ENCODE measurements at places on chromosomes 12 and 14.

DNA sequence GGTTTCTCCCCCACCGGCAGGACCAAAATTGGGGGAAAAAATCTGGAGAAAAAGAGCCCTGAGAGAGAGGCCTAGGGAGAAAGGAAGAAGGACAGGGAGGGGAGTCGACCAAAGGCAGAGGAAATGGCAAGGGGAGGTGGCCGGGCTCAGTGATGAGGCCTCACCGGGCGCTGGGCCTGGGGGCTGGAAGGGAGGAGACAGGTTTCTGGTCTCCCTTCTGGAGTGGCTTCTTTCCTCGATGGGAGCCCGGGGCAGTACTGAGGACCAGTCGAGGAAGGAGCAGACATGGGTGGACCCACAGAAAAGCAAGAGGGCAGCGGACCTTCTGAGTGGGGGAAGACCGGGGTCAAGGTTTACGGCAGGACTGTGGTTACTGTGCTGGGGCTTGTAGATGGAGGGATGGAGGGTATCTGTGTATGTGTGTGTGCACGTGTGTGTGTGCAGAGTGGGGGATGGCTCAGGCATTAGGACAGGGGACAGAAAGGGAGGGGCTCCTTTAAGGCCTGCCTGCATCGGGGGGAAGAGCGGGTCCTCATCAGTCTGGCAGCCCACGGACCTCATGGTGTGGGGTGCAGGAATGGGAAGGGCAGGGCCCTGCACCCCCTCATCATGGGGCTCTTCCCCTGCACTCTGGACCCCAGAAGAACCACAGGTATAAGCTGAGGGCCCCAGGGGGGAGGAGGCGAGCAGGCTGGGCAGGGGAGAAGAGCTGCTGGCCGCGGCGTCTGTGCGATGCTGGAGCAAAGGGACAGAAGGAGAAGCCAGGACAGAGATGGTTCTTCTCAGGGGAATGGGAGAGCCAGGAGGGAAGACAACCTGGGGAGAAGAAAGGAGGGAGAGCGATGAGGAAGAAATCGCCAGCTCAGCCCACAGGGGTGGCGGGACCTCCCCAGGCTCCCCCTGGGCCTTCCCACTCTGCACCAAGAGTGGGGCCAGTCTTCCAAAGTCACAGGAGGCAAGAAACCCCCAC is 15.1 kb upstream of the RPLP0 start:
- no peak for DNase-seq

GRCh38 chr12:106369624-106370346 is 12.2 kb downstream of the POLR3B start:
- peak; percentile 61 for DNase-seq

DNA sequence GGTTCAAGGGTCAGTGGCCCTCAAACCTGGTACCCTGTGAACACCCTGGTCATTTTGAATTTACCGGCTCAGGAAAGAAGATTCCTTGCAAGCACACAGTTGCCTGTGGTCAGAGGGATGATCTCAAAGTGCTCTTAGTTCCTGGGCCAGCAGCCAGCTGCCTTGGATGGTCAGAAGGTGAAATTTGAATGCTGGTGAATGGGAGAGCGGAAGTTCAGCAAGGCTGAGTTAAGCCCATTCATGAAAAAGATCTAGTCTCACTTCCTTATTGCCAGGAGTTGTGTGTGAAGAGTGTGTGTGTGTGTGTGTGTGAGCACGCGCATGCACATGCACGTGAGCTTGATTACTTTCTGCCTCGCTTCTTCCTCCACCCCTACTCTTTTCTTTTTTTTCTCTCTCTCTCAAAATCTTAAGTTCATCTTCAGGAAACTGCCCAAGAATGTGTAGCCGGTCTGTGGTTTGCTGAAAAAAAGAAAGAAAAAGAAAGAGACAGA is 155.5 kb upstream of the CCND2 start:
- DNase-seq = no peak

DNA sequence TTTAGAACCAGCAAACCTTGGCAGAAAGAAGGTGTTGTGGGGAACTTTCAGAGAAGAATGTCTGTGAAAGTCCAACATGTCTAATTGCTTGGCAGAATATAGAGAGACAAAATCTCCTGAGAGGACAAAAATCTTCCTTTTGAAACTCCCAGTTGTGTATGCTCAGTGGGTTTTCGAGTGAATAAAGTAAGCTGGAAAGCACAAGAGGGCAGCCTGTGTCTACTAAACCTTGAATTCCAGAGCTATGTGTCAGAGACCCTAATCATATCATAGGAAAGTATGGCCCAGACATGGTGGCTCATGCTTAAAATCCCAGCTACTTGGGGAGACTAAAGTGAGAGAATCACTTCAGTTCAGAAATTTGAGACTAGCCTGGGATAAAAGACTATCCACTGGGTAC is 661.2 kb downstream of the SLC16A7 start:
- DNase-seq = peak; percentile 32

- no peak for DNase-seq
Observed at GRCh38 chr12:54160089-54160488, 28.7 kb downstream of the SMUG1 start.

- DNase-seq = no peak
Observed at GRCh38 chr12:12097891-12098690, 27.4 kb downstream of the BCL2L14 start.

GRCh38 chr12:92462527-92462926 is 240.3 kb upstream of the PLEKHG7 start:
- DNase-seq = no peak

DNA sequence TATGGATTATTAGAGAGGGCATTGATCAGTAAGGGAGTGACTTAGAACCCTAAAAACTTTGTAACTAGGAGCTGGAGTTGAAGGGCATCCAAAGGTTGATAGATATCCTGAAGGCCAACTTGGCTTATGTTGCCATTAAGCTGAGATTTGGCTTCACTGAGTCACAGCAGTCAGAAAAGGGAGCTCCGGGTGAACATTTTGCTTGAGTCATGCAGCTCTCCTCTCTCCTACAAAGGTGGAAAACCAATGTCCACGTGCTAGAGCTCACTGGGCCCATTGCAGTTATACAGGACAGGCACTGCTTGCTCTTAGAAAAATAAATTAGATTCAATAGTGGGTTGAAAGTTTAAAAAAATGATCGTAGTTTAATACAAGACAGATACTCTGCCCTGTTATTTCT is 87.3 kb upstream of the LRIG3 start:
- DNase-seq = no peak

DNA sequence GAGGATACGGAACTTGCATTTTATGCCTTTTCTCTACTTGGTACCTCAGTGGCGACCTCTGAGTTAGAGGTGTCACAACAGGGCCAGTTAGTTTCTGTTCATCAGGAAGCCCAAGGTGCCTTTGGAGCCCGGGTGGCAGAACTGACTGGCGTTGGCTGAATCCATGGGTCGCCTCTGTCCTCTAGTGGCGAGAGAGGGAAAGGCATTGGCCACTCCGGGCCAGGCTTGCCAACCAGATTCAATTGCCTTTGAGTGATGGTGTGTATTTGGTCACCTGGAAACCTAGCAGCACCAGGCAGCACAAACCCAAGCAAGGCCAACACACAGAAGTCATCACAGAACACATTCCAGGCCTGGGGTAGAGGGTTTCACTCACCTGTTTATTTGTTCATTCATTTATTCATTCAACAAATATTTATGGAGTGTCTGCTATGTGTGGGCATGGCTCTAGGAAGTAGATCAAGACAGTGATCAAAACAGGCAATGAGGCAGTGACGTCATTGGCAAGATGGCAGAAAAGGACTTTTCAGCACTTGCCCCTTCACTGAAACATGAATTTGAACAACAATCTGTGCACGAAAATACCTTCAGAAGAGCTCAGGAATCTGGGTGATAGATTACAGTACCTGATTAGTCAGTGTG is 40.5 kb upstream of the KCNA5 start:
- DNase-seq = peak; percentile 81

GRCh38 chr12:11684393-11684792 is 34.9 kb downstream of the ETV6 start:
- DNase-seq = no peak

DNA sequence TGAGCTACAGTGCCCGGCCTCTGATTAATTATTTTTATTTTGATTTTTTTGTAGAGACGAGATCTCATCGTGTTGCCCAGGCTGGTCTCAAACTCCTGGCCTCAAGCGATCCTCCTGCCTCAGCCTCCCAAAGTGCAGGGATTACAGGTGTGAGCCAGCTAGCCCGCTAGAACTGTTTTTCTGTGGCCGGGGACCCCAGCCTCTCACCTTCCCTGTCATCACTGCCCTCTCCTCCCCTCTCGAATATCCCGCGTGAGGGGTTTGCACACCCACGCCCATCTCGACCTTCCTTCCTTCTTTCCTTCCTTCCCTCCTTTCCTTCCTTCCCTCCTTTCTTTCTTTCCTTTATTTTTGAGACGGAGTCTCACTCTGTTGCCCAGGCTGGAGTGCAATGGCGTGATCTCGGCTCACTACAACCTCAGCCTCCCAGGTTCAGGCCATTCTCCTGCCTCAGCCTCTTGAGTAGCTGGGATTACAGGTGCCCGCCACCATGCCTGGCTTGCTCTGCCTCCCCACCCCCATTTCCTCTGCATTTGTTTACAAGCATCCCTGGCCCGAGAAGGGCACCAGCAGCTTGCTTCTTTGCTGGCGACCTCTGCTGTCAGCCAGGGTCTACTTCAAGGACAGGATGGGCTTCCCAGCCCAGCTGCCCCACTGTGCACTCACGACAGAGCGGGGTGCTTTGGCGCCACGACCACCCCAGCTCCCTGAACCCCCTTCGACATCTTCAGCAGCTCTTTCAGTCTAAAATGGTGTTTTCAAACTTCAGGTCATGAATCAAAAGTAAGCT is 4.3 kb upstream of the TRAF3 start:
- DNase-seq = no peak

- DNase-seq = peak; percentile 52
Observed at GRCh38 chr14:52052288-52052943, 16.4 kb downstream of the NID2 start.

- no peak for DNase-seq
Observed at GRCh38 chr14:90375934-90376333, 20.9 kb upstream of the CALM1 start.

DNA sequence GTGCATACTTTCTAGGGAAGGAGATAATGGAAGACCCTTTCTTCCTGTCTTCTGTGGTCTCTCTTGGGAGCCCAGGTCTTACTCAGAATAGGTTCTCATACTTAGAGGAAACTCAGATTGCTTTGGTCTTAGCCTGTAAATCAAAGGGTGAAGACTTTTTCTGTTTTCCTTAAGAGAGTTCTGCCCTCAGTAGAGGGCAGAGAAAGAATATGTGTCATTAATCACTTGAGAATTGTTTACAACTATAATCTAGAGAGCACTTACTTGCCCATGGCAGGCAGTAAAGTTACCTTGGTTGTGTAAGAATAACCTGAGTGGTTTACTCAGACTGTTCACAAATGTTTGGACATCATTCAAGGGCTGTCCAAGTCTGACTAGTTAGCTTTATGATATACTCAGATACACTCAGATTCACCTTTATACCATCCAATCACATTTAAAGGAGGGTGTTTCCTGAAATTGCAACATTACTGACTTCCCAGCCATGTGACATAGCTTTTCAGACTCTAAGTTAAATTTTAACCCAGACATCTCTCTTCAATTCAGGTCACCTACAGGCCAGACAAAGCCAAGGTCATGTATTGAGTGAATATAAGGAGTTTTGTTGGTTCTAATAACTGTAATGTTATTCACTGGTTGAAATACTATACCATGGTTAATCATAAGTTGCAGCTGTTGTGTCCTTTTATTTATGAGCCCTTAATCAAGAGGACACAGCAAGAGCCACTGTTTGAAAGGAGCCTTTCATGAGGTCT is 372.2 kb downstream of the RAD51B start:
- DNase-seq = no peak

DNA sequence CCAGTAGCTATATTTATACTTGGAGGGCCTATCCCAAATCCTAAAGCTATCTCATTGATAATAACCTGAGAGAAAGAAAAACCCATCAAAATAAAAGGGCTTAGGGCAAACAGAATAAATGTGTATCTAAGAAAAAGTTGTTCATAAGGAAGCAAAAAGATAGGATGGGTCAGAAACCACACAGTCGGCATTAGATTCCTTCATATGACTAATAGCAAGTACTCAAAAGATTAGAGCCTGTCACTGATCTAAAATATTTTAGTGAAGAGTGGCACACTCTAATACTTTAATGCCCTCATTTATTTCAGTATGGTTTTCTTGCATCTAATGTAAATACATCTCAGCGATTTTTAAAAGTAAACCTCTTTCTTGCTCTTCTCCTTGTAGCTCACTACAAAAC is 17.1 kb upstream of the NAV3 start:
- no peak for DNase-seq

DNA sequence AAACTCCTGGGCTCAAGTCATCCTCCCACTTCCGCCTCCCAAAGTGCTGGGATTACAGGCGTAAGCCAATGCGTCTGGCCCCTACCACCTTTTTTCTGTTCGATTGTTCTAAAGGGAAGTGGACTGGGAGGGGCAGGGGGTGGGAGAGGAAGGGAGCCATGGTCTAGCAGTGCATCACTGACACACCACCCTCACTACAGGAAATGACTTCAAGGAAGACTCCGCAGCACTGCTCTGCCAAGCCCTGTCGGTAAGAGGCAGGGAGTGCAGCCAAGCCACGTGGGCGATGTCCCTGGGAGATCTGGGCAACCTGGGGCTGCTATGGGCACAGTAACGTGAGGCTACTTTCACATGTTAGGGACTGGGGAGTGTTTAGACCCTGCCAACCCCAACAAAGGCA is 18.0 kb downstream of the LRRC74A start:
- no peak for DNase-seq

DNA sequence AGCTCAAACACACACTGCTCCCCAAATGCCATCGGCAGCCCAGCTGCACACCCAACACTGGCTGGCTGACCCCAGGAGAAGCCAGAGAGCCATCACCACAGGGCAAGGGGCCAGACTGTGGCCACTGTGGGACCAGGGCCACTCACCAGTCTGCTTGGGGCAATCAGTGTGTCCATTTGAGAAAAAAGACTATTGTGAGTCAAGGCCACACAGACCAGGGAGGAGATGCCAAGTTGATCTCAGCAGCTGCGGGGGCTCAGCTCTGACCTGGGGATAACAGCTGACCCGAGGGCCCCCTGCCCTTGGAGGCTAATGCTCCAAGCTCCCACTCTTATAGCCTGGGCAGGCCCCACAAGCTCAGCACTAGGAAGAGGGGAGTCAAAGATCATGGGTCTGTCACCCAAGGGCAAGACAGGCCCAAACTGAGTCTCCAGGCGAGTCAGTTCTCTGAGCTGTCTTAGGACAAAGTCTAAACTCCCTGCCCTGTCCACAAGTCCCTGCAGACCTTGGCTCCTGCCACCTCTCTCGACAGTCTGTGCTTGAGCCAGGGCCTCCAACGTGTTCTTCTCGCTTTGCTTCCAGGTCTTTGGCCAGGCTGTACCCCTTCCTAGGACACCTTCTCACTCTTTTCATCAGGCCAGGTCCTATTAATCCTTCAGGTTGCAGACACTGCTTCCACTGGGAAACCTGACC is 30.1 kb upstream of the PNMA1 start:
- DNase-seq = no peak

GRCh38 chr12:80222261-80222660 is 122.9 kb downstream of the OTOGL start:
- DNase-seq = no peak

- peak; percentile 82 for DNase-seq
Observed at GRCh38 chr12:127677537-127678131, 589.3 kb upstream of the TMEM132C start.

GRCh38 chr14:66920196-66920595 is 269.0 kb upstream of the GARIN2 start:
- no peak for DNase-seq

All from AG08396 (cell line).